Left lung (tissue), 14 donors: ENCODE measurements at places on chromosomes 7 and 10.

GRCh38 chr10:123998197-123999141 is 94.9 kb downstream of the CHST15 start:
- peak overlapping the region; percentile 92 for H3K27ac ChIP-seq
- no peak overlapping the region for H3K4me3 ChIP-seq
- H3K27me3 ChIP-seq, result peaks cover 10% of the 10 kb centered on the region
- no peak for DNase-seq

- DNase-seq, result no peak
- H3K36me3 ChIP-seq, result no peaks in the 10 kb centered on the region
- peaks cover 22% of the 10 kb centered on the region for H3K4me1 ChIP-seq
- H3K4me3 ChIP-seq, result peak overlapping the region; percentile 59
These were observed 775 bp downstream of the STARD3NL start for GRCh38 chr7:38178695-38179344.

- no peak overlapping the region for H3K4me3 ChIP-seq
- no peaks in the 10 kb centered on the region for H3K27me3 ChIP-seq
- no peak overlapping the region for H3K27ac ChIP-seq
These were observed 51.2 kb downstream of the VIPR2 start for GRCh38 chr7:159093351-159093971.

DNA sequence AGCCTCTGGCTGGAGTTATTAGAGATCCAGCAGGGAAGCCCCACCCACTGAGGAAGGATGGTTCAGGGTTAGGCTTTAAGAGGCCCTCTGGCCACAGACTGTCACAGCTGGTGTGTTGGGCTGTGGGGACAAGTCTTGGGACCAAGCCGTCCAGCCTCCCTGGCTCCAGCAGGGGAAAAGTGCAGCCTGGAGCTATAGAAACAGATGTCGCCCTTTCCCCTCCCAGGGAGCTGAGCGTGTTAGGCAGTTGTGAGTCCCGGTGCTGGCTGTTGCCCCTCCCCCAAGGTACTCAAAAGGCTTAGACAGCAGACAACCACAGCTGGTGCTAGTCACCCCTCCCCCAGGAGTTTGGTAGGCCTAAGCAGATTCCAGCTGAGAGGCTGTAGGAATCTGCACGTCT is 143.4 kb downstream of the TMEM168 start:
- no peaks in the 10 kb centered on the region for H3K36me3 ChIP-seq
- DNase-seq, result no peak
- H3K4me1 ChIP-seq, result no peaks in the 10 kb centered on the region
- no peak overlapping the region for H3K27ac ChIP-seq
- no peaks in the 10 kb centered on the region for H3K27me3 ChIP-seq

DNA sequence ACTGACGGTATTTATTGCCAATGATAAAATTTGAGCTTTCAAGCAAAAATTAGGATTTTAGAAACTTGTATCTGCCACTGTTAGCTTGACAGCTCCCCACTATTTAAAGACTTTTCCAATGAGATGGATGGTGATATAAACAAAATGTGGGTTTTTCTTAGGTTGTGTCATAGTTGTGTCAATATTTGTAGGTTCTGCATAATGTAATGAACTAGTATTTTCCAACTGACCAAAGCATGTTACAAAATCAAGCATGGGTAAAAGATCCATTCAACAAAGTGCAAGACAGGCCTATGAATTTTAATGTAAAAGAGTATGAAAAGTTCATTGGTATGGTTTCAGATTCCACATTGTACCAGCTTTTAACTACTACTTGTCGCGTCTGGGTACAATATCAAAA is 165.6 kb downstream of the SKAP2 start:
- H3K36me3 ChIP-seq, result no peaks in the 10 kb centered on the region
- no peak overlapping the region for H3K4me3 ChIP-seq
- no peaks in the 10 kb centered on the region for H3K4me1 ChIP-seq

DNA sequence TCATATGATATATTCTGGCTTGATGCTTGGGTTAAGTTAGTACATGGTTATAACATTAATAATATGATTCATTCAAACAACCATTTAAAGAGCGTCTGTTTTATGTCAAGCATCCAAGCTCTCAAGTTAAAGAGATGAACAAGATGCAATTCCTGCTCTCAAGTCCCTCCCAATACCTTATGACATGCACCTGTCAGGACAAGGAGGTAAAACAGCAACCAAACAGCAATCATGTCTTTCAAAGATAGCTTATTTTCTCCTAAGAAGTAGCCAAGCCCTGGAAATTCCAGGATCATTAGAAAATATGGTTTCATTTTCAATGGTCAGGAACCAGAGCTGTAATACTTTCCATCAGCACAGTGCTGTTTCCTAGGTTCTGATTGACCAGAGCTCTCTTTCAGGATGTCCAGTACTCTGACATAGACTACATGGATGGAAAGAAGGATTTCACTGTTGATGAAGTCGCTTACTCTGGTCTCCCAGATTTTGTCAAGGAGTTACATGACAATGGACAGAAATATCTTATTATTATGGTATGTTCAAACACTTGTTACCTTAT is 29.0 kb downstream of the MGAM2 start:
- H3K4me3 ChIP-seq, result no peak overlapping the region
- no peaks in the 10 kb centered on the region for H3K4me1 ChIP-seq
- no peaks in the 10 kb centered on the region for H3K27me3 ChIP-seq
- H3K36me3 ChIP-seq, result no peaks in the 10 kb centered on the region
